ENCODE measurements at places on chromosomes 16 and 17. TPM values are rescaled to one million over a fixed set of nuclear protein-coding genes. Genes with fewer than 3 reads are reported as not detected.
A peak's percentile ranks its signal among the peaks of the same experiment; 100 is the strongest.

GRCh38 chr17:63150994-63151464, 185.0 kb downstream of the TANC2 start:
- DNase-seq: peak; percentile 64

GRCh38 chr16:56787167-56787566, 57.2 kb downstream of the NUP93 start:
- DNase-seq: no peak

DNA sequence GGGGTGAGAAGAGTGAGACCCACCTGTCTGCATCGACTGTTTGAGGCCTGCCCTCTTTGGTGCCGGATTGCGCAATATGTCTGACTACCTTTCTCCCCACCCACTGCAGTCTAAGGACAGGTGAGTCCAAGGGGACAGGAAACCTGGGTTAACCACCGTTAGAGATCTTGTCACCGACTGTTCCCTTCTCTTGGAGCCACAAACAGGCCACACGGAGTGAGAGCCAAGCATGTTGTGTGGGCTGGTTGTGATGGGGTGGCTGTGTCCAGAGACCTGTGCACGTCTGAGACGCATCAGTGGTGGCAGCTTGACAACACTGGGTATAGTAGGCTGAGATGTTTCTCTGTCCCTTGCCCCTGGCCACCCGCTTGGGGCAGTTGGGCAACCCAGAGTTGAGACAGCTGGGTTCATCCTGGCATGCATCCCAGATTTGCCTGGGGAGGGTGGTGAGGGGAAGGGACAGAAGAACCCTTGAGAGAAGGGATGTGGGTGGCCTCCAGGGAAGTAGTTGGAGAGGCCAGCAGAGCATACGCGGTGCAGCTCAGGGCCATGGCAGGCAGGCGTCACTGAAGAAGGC, 21.4 kb downstream of the MPRIP start:
- no peak for DNase-seq

- DNase-seq: no peak
These were observed 6.8 kb upstream of the RASD1 start for GRCh38 chr17:17502741-17503565.

GRCh38 chr16:81523387-81524115, 78.9 kb downstream of the CMIP start:
- DNase-seq: no peak

- no peak for DNase-seq
These were observed 13.3 kb downstream of the JUP start for GRCh38 chr17:41773190-41773588.

DNA sequence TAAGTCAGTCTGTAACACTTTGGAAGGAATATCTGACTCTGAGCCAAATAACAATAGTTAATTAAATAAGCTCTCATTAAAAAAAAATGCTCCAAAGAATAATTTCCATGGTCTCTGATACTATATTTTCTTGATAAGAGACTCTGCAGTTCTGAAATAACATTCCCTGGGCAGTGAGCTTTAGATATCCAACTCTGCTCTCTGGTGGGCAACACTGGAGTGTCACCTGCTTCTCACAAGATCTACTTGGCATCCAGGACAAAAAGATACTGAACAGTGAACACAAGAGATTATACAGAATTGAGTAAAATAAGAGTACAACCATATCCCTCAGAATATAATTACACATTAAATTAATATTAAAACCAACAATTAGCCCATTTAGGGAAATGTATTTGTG, 13.7 kb downstream of the BLMH start:
- DNase-seq: no peak

The SCPEP1 gene
- 16.2 TPM for polyA plus RNA-seq

DNA sequence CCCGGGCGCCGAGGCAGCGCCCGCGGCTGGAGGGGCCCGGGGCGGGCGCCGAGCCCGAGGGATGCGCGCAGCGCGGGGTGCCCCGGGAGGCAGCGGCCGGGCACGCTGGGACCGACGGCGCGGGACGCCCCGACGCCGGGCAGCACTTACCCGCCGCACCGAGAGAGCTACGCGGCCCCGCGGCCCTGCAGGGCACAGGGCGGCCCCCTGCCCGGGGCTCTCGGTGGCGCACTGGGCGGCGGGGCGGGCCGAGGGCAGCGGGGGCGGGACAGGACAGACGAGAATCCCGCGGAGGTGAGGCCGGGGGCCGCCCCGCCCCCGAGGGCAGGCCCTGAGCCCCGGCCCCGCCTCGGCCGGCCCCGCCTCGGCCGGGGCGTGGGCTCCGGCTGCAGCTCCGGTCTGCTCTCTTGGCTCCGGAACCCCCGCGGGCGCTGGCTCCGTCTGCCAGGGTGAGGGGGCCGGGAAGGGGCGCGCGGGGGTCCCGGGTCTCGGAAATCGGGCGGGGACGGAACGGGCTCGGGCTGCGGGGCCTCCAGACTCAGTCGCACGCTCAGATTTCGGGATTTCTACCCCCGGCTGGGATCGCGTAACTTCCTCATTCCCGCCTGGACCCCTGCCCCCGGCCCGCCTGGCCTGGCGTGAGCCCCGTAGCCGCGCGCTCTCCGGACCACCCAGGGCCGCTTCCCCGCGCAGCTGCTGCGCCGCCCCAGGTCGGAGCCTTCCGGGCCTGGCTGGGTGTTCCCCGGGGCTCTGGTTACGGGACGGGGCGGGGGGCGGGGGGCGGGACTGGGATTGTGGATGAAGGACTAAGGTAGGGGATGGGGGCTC, at the start of gene PLD2:
Gene PLD2 (plus strand): TSS at position 376 of the 828 bp plus-strand sequence. CDS start 621 bp downstream, outside the sequence.
- peak; percentile 76 for DNase-seq

DNA sequence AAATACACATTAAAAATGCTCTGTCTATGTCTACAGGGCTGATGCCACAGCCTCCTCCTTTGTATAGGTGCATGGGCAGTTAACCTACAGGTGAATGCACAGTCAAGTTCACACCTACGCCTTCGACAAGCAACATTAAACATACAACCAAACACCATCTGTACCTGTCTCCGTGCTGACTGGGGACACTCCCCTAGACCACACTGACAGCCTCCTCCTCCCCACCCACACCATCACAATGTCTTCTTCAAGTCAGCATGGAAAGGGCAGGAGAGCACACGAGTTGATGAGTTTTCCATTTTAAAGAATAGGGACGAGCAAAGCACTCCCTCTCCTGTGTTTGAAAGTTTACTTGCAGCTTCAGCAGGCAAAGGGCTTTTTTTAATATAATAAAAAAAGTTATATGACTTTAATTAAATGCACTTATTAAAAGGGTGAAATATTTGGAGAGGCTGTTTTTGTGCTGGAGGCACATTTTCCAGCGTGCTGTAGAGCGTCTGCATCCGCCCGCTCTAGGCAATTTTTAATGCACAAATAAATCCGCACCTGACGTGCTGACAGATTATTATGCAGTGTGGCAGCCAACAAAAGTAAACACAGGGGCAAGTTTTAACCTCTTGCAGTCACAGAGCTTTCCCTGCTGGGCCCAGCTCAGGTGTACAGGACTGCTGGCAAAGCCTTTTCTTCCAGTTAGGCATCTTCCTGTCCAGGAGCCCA, 367.9 kb downstream of the SOX9 start:
- DNase-seq: no peak

DNA sequence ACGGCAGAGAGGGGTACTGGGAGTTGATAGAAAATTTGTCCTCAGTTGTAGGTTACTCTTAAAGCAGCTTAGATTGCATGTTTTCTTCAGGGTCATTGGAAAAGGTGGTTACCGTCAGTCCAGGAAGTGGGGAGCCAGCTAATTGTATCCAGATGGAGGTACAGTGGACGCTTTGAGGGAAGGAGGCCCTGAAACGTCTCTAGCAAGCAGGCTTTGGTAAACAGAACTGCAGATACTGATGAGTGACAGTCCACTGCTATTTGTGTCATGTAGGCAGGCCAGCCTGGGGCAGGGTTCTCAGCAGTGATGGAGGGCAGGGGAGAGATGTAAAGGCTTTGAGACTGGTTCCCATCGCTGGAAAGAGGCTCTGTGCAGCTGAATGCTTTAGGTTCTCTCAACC, 30.2 kb upstream of the ST6GALNAC1 start:
- DNase-seq: no peak

- DNase-seq: no peak
These were observed 17.5 kb downstream of the STAT5A start for GRCh38 chr17:42305543-42306384.

GRCh38 chr17:79670537-79671084, 59.8 kb upstream of the RBFOX3 start:
- DNase-seq: no peak

The GAST gene
- not detected for polyA plus RNA-seq

The SLC6A2 gene
- 3.2 TPM for polyA plus RNA-seq

DNA sequence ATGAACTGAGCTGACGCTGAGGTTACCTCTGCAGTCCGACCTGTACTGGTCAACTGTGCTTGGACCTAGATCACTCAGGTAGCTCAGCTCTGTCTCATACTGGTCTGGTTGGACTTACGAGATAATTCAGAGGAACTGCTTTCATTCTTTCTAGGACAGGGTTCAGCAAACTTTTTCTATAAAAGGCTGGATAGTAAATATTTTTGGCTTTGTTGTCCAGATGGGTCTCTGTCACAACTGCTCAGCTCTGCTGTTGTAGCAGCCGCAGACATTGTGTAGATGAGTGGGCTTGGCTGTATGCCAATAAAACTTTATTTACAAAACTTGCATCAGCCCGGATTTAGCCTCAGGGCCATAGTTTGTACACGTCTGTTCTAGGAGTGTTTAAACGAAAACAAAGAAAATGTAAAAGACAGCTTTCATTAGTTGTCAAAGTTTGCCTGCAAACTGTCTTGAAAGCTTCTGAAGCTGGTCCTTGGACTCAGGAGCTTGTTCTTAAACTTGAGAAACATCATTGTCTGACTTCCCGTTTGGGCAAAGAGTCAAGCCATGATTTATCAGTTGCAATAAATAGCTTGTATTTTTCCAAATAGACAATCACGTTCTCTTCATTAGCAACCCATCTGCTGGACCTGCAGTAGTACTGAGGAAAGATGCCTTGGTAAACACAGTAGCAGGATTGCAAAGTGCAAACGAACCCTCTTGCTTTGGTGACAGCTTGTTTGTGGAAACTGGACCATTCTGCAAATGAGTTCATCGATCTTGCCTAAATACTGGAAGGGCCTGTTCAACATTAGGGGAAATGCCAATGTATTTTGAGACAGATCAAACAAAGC, 253.4 kb downstream of the SNX29 start:
- DNase-seq: no peak
